ENCODE measurements at places on chromosomes 4 and X.

DNA sequence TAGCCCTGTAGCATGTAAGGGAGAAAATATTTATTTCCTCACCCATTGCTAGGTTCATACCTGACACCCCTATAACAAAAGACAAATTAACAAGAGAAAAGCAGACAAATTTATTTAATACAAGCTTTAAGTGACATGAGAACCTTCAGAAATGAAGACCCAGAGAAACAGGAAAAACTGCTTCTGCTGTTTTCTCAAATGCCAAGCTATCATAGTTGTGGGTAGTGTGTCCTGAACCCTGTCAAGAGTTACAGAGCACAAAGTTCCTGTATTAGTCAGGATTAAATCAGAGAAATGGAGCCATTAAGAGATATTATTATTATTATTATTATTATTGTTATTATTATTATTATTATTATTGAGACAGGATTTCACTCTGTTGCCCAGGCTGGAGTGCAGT, 17.5 kb downstream of the CCDC160 start:
- no peak for DNase-seq

- DNase-seq, result peak; percentile 13
These were observed 125.4 kb downstream of the ZNF330 start for GRCh38 chr4:141346144-141346543.

GRCh38 chr4:12137575-12137974, 708.9 kb upstream of the HS3ST1 start:
- DNase-seq, result no peak

GRCh38 chrX:54048412-54048811, 4.1 kb upstream of the PHF8 start:
- peak; percentile 17 for DNase-seq

GRCh38 chrX:47574076-47574546, 8.1 kb upstream of the TIMP1 start:
- DNase-seq, result no peak

GRCh38 chrX:126985981-126986380, 166.5 kb downstream of the PRR32 start:
- DNase-seq, result no peak

DNA sequence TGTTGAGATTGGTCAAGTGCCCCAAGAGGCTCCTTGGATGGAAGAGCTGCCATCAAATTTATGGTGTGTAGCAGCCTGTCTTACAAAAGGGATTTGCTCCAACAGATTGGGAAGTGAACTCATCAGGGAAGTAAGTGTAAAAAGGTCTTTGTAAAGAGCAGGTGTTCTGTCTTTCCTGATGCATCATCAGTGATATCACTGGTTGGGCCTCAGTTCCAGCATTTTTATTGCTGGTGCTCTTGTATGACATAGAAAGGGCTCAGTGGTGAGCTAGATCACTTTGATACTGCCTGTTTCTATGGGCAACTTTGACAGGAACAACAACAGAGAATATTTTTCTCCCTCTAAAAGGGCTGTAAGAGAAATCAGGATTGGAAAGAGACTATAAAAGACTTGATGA, 8.7 kb upstream of the GABRE start:
- DNase-seq, result no peak

- DNase-seq, result peak; percentile 7
These were observed 110.7 kb downstream of the PSAPL1 start for GRCh38 chr4:7323872-7324650.

GRCh38 chr4:14850455-14851097, 151.7 kb upstream of the CPEB2 start:
- no peak for DNase-seq

DNA sequence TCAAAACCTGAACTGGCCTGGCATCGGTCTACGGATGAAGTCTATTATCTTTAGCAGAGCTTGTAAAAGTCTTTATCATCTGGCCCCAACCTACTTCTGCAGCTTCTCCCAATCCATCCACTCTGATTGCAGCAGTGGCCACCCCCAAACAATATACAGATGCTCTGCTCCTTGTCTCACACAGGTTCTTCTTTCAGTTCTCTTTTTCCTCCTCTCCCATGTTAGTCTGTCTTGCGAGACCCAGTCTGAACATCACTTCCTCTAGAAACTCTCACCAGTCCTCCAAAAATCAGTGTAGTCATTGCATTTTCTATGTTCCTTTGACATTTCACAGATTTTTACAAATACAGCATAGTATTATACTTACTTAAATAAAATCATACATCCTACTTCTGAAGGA, 163.0 kb downstream of the FRMPD4 start:
- DNase-seq, result no peak

- DNase-seq, result no peak
These were observed 1609.2 kb downstream of the STIM2 start for GRCh38 chr4:28469886-28470285.

DNA sequence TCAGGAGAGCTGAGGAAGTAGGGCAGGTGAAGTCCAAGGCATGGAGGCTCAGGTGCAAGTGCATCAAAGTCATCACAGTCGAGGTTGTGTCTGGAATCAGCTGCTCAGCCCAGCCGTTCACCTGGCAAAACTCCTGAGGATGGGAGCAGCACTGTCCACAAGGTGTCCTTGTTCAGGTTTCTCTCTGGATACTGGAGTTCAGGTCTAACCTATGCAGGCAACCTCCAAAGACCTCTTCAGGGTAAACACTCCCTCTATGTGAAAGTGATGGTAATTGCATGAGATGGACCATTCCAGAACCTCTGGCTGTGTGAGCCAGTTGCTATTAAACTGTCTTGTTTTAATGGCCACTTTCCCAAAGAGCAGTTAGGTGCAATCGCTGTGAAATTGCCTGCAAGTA, 120.2 kb upstream of the PSAPL1 start:
- DNase-seq, result peak; percentile 23

DNA sequence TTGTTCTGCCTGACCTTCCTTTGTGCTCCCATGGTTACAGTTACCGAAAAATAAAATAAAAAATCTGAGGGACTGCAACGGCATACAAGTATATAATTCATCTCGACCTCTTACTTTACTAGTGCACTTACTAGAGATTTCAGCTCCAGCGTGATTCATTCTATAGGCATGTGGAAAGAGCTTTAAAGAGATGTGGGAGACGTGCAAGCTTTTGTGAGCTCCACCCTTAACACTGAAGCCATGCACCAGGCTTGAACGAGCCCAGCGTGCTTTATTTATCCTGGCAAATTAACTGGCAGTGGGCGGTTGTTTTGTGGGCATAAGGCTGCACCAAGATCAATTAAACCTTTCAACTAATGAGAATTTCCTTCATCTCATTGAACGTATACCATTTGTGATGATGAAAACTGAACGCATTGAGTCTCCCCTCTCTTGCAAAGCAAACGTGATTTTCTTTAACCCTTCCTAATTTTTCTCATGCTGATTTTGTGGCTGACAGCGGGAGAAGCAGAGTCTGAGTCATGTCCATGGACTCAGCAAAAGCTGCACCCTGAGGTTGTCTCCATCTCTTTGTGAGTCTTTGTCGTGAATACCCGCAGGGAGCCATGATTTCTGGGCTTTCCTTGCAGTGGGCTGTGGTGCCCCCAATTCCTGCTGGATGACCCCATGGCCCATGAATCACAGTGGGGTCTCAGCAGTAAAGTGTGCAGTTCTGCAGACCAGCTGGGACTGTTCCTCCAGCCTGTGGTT, 60.1 kb downstream of the MXRA5 start:
- DNase-seq, result no peak

DNA sequence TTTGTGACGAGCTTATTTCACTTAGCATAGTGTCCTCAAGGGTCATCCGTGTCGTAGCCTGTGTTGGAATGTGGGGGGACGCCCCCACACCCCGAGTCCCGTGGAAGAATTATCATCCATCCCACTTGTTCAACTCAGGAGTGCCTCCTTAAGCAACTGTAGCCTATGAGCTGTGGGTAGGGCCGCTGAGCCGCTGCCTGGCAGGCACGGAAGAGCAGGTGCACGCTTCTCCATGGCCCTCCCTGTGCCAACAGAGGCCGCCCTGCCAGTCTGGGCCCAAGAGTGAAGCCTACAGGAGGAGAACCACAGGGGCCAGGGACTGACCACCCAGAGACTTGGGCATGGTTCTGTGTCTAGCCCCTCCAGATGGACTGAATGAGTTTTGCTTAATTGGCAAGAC, 2.3 kb upstream of the RGS12 start:
- DNase-seq, result no peak

DNA sequence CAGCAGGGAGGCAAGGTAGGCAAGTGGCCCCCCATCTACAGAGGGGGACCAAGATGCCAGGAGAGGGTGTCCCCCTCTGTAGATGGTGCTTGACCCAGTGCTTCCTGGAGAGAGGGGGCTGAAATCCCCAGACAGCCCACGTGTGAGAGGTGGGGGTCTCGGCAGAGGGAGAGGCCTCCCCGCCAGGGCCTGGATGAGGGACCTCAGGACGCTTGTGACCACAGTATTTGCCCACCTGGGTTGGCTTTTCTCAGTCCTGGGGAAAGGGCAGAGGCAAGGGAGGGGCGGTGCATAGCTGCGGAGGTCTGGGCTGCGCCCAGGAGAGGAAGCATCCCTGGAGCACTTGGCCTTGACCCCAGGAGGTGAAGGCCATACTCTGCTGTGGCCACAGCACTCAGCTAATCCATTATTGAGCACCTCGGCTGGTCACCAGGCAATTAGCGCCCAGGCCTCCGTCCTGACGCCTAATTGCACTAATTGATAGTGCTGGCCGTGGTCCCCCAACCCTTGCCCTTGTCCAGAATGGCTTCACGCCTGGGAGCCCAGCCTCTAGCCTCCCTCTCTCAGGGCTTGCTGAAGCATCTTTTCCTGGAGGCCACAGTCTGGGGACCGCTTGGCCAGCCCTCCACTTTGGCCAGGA, 30.7 kb downstream of the HMX1 start:
- no peak for DNase-seq

DNA sequence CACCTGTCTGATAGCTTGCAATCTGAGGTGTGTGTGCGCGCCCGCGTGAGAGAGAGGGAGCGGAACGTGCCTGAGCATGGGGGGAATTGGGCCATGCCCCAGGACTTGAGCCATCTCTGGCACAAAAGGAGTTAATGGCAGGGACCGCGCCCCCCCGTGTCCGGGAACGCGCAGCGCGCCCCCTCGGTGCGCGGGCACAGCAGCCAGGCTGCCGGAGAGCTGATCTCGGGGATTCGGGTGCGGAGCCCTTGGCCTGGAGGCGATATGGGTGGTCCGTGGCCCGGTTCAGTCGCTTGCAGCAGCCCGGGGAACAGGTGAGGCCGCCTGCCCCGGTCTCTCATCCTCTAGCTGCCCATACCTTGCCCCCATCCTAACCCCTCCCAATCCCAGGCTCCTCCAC, at the start of gene NLGN3:
Gene NLGN3 (plus strand): TSS at position 191 of the 400 bp plus-strand sequence. CDS start 2,909 bp downstream, outside the sequence.
- DNase-seq, result no peak

DNA sequence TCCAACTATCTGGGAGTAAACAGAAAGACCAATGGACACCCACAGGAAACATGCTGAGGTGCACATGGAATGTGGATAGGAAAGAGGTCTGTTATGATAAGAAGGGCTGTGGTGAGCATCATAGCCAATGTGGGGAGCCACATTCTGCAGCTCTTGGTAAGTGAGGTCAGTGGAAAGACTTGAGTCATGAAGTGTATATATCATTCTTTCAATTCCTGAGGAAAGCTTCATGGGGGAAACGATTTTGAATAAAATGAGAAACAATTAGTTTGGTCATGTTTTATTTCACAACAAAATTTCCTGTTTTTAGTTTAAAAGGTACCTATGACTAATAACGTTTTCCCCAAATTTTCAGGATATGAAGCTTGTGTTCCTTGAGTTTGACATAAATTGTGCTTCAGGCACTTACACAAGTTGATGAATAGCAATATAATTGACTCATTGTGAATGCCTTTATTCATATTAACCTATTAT, 41.4 kb upstream of the RASSF6 start:
- DNase-seq, result no peak

DNA sequence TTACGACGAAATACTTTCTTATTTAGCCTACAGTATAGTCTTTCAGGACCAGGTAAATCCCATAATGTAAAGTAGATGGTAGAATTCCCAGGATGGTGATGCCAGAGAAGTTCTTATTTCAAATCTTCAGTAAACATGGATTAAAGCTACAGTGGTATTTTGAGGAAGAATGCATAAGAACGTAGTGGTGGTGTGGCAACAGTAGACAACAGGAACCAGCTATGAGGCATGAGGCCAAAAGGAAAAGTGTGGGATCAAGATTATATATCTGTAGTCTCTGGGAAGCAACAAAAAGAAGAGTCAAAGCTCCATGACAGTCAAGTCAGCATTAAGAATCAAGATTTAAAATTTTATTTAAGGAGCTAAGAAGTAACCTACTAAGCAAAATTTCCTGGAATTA, 60.2 kb downstream of the METTL14 start:
- no peak for DNase-seq

DNA sequence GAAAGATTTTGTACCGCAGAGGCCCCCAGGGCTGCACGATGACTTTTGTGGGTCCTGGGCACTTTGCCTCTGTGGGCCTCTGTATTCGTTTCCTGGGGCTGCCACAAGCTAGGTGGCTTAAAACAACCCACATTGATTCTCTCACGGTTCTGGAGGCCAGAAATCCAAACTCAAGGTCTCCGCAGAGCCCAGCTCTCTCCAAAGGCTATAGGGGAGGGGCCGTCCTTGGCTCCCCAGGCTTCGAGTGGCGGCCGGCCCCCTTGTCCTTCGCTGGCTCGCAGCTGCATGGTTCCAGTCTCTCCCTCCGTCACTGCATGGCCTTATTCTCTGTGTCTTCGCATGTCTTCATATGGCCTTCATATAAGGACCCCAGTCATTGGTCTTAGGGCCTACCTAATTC, 241.2 kb downstream of the EVC2 start:
- DNase-seq, result no peak

GRCh38 chr4:99362768-99363167, 10.2 kb upstream of the ADH1C start:
- no peak for DNase-seq

DNA sequence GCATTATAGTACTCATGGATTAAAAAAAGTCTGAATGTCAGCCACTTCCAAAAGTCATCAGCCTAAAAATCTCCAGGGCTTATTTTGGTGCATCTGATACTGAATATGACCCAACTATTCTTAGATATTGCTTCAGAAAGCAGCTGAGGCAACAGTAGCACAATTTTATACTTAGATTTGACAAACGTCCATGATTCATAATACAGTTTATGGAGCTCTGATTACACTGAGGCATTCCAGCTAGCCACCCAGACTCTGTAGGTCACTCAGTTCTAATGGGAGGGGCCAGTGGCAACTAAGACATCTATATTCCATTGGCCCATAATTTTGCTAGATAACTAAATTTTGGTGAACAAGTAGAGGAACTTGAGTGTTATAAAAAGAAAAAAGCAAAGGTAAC, 10.3 kb downstream of the SPATA4 start:
- DNase-seq, result no peak

GRCh38 chrX:36609616-36610585, 398.3 kb upstream of the FAM47C start:
- no peak for DNase-seq

All from HepG2 (cell line).